Central memory CD8-positive, alpha-beta T cell (primary cell): ENCODE measurements at places on chromosomes 12 and 14.

DNA sequence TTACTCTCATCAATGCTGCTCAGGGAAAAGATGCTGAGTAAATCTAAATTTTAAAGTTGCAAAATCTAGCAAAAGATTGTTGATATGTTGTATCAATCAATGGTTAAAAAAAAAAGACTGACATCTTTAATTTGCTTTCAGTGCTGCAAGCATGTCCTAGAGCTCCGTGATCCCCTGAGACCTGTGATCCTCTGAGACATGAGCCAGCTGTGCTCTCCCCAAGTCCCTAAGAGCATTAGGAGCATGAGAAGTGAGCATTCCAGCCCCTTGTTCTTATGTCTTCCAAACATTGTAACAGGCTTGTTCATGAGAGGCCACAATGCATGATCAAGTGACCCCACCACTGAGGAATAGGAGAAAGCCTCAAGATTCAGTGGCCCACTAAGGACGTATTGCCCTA, 116.6 kb downstream of the DAD1 start:
- no peak for DNase-seq

DNA sequence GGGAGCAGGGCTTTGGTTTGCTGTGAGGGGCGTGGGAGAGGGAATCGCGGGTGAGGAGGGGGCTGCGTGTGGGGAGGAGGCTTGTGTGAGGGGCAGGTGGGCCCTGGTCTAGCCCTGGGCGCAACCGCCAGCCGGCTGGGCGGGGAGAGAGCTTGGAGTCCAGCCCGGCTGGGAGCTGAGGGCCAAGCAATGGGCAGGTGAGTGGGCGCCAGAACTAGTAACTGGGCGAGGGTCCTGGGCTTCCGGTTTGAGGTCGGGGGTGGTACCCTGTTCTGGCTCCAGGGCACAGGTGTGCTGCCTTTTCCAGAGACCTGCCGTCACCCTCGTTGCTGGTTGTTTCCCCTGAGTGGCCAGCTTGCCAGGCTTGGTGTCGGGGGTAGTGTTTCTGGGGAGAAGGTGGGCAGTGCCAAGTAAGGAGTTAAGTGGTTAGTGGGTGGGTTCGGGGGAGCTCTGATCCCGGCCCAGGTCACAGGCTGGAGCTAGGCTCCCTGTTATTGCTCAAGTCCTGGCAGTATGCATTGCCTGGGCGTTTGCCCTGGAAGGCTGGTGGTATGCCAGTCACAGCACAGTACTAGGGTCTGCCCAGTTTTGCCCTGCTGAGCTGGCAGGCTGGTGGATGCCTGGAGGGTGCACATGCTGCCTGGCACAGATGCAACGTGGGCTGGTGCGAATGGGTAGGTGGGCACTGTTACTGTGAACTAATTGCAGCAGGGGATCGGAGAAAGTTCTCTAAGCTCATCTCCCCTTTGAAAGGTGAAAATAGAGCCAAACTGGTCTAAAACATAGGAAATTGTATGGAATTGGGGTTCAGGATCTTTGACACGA, 683 bp downstream of the CIPC start:
- no peak for DNase-seq

- DNase-seq: no peak
Measured at GRCh38 chr12:54555670-54556257, 6.4 kb downstream of the PDE1B start.

- DNase-seq: no peak
Measured at GRCh38 chr14:51783765-51784164, 76.6 kb upstream of the GNG2 start.

DNA sequence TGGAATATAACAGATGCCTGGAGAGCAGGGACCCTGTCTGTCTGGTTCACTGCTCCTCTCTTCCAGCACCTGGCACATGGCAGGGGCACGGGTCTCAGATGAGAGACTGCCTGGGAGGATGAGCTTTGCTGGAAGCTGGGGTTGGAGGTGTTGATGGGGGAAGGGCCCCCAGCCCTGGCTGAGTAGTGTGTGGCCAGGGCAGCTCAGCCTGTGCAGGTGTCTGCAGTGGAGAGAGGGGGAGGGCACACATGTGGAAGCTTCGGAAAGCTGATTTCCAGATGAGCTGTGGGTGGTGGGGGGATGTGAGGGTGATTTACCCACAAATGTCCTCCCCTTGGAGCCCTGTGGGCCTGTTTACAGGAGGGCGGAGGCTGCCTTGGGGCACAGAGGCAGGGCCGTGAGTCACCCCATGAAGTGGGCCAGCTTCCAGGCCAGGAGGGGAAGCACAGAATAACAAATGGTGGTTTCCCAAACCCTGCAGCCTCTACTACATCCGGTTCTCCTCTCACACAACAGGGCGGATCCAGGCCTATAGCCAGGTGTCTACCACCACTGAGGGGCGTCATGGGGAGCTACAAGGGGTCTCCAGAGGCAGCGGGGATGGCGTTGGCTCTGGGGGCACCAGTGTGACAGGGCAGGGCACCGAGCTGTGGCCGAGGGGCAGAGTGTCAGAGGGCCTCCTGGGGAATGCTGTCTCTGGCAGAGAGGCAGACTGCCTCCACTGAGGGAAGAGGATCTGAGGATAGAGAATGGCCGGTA, 11.0 kb downstream of the KRT7 start:
- no peak for DNase-seq

- DNase-seq: no peak
Measured at GRCh38 chr14:91835197-91835919, 32.0 kb downstream of the TC2N start.

DNA sequence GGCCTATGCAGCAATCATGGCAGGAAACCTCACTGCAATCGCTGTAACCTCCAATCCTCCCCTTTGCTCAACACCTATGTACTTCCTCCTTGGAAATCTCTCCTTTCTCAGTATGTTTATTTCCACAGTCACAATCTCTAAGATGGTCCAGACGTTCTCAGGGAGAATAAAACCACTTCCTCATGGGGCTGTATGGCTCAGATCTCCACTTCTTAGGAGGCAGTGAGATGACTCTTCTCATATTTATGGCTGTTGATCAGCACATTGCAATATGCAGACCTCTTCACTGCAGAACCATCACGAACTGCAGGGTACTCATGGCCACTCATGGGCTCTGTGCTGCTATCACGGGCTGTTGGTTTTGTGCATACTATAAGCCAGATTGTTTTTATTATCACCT, 17.1 kb upstream of the OR4K17 start:
- no peak for DNase-seq

- DNase-seq: no peak
Measured at GRCh38 chr14:66610154-66610563, 102.2 kb downstream of the GPHN start.

GRCh38 chr14:94019329-94019728, 6.8 kb upstream of the OTUB2 start:
- no peak for DNase-seq

GRCh38 chr14:56177036-56177435, 58.8 kb downstream of the PELI2 start:
- DNase-seq: no peak

DNA sequence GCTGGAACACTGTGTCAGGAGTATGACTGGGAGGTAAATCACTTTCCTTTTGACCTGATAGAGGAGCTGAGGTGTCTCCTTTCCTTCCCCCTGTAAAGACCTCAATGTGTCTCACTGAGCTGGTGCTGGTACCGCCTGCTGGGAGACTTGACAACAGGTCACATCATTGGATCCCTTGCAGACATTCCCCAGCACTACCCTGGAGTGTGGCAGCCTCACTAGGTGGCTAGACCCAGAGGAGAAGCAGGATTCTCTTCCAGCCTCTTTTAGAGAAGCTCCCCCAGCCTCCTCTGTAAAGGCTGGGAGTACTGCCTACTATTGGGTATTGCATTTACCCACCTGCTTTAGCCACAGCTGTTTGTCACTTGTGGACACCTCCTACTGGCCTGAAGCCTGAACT, 223.9 kb downstream of the ADGRD1 start:
- DNase-seq: no peak

GRCh38 chr14:61549425-61549824, 145.9 kb upstream of the HIF1A start:
- DNase-seq: no peak

- DNase-seq: no peak
Measured at GRCh38 chr12:72472350-72472749, 200.2 kb downstream of the TRHDE start.

DNA sequence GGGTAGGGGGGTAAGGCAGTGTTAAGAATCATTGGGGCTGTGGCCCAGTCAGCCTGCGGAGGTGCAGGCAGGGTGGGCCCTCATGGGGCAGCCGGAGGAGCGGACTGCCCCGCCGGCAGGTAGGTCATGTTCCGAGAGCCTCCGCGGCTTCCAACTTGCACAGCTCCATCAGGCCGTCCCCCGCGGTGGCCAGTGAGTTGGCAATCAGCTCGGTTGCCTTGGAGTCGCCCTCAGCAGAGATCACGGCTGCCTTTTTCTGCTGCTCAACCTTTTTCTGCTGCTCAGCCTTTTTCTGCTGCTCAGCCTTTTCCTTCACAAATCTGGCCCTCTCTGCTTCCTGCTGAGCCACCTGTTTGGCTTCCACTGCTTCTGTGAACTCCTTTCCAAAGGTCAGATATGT, 41.1 kb upstream of the CSRNP2 start:
- no peak for DNase-seq

GRCh38 chr14:73627151-73627558, 14.8 kb downstream of the ACOT6 start:
- DNase-seq: no peak

GRCh38 chr14:47536341-47536740, 139.1 kb downstream of the MDGA2 start:
- no peak for DNase-seq

- DNase-seq: no peak
Measured at GRCh38 chr14:95886366-95887056, 9.9 kb downstream of the TUNAR start.

GRCh38 chr12:131027876-131028586, 74.3 kb downstream of the ADGRD1 start:
- DNase-seq: no peak

- DNase-seq: no peak
Measured at GRCh38 chr14:98195256-98195655, 1076.7 kb downstream of the BCL11B start.

- no peak for DNase-seq
Measured at GRCh38 chr12:112196196-112196875, 71.0 kb downstream of the TRAFD1 start.
